ENCODE measurements at places on chromosomes 13 and 19.
A peak's percentile ranks its signal among the peaks of the same experiment; 100 is the strongest.

GRCh38 chr19:35357867-35358573, at the start of gene FFAR3:
Gene FFAR3 (plus strand): TSS chr19:35358460. CDS start chr19:35358891, 431 bp downstream.
- DNase-seq = peak; percentile 31

DNA sequence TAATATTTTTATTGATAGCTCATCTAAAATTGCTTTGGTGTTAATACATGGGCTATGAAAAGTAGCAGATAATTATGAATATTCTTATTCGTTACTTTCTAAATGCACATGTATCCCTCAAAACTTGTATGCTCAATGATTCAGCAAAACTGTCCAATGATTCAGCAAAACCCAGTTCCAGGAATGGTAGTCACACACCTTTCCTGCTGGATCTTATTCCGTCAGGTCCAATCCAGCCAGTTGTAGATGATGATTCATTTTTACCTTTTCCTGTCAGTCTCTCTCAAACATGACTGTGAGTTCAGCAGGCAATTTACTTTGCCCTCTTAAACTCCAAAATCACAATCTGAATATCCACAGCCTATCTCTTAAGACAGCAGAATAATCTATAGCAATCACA, 1082.6 kb downstream of the EFNB2 start:
- no peak for DNase-seq

- DNase-seq = no peak
Observed at GRCh38 chr19:22600690-22601648, 33.2 kb upstream of the ZNF492 start.

- no peak for DNase-seq
Observed at GRCh38 chr19:30049846-30050667, 108.0 kb downstream of the URI1 start.

GRCh38 chr19:33280351-33280921, 21.9 kb downstream of the CEBPA start:
- DNase-seq = no peak

DNA sequence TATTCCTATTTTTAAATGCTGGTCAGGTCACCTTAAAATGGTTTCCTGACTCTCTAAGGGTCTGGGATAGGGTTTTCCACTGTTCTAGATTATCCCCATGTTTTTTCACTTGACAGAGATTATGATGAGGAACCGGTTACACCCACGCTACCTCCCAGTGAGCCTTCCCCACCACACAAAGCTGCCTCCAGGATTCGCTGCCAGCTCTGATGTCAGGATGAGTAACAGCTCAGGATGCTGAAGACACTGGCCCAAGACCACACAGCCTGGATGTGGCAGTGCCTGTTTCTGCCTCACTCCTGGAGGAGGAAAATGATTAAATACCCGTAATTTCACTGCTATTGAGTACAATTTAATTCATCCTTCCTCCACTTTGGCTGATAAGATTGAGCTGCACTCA, 22.9 kb downstream of the ZNF114 start:
- no peak for DNase-seq
